ENCODE measurements at places on chromosomes 5 and 9. TPM values are rescaled to one million over a fixed set of nuclear protein-coding genes. Genes with fewer than 3 reads are reported as not detected.

Gene RNF224
- not detected for polyA plus RNA-seq

Gene EGFL7
- polyA plus RNA-seq, result 0.64 TPM

Gene PCDHA7
- not detected for polyA plus RNA-seq

Gene PCDHGA7
- not detected for polyA plus RNA-seq

Gene SAXO1
- 0.09 TPM for polyA plus RNA-seq

Gene NDUFS4
- polyA plus RNA-seq, result 113 TPM

Gene CCDC69
- 83.0 TPM for polyA plus RNA-seq

Gene RRAGA
- polyA plus RNA-seq, result 106 TPM

DNA sequence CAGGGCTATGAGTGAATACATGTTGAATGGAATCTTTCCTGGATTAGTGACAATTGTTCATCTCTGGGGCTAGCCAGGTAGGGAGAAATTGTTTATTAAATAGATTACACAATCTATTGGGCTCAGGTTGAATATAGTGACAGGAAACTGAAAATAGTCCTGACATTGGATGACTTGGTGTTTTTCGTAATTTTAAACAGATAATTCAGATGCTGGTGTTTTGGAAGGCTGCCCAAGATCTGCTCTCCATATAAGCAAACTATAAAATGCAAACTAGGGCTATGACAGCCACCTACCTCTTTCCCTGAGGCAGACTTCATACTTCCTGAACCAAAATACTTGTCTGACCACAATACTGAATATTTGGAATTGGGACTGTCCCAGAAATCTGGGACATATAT, 99.1 kb downstream of the ENC1 start:
- H3K4me3 ChIP-seq, result no peak overlapping the region
- no peak for DNase-seq
- H3K27me3 ChIP-seq, result no peaks in the 10 kb centered on the region
- H3K36me3 ChIP-seq, result no peaks in the 10 kb centered on the region
- H3K4me1 ChIP-seq, result no peaks in the 10 kb centered on the region

DNA sequence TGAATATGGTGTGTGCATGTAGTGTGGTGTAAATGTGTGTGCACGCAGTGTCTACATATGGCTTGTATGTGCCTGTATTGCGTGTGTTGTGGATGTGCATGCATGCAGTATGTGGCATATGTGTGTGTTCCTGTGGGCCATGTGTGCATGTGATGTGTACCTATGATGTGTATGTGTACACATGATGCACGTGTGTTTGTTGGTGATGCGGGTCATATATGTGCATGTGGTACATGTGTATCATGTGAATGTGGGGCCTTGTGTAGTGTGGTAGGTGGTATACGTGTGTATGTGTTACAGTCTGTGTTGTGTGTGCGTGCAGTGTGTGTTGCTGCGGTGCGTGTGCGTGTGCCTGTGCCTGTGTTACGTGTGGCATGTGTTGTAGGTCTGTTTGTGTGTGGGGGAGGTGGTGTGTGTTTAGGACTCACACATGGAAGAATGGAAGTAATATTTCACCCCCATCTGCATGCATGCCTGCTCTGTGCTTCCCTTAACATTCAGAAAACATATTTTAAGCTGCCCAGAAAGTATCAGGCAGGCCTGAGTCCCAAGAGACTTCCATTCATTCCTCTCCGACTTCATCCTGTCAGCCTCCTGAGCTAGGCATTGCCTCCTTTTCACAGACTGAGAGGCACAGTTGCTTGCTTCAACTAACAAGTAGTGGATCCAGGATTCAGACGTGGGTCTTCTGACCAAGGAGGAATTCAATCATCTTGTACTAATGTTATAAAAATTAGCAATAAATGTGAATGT, 55.4 kb upstream of the RUFY1 start:
- no peaks in the 10 kb centered on the region for H3K36me3 ChIP-seq
- H3K4me3 ChIP-seq, result no peak overlapping the region
- no peak for DNase-seq
- no peaks in the 10 kb centered on the region for H3K4me1 ChIP-seq

DNA sequence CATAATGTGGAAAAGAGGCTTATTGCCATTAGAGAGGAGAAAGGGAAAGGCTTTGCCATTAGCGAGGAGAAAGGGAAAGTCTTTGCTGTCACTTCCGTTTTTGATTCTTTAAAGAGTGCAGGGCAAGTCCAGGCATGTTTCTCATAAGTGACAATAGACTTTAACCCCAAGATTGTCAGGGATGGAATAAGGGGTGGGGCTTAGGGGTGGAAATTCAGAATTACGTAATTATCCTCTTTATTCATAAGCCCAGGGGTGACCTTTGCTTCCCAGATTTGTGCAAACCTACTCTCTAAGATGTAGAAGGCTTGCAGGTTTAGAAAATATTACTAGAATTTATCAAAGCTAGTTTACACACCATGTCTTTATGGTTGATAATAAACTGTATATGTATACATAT, 2.3 kb upstream of the PLK2 start:
- peaks cover 8% of the 10 kb centered on the region for H3K27me3 ChIP-seq
- H3K36me3 ChIP-seq, result no peaks in the 10 kb centered on the region
- peaks cover 12% of the 10 kb centered on the region for H3K4me1 ChIP-seq
- no peak for DNase-seq

- DNase-seq, result no peak
- peaks cover 5% of the 10 kb centered on the region for H3K27me3 ChIP-seq
- no peak overlapping the region for H3K27ac ChIP-seq
- H3K4me3 ChIP-seq, result no peak overlapping the region
- peaks cover 4% of the 10 kb centered on the region for H3K4me1 ChIP-seq
Observed at GRCh38 chr9:132794730-132795380, 83.2 kb downstream of the AK8 start.

GRCh38 chr5:93594591-93595419, 11.8 kb downstream of the NR2F1 start:
- no peak overlapping the region for H3K4me3 ChIP-seq
- peaks cover 9% of the 10 kb centered on the region for H3K4me1 ChIP-seq
- H3K27me3 ChIP-seq, result peaks cover 86% of the 10 kb centered on the region
- no peak overlapping the region for H3K27ac ChIP-seq

- no peak overlapping the region for H3K27ac ChIP-seq
- no peaks in the 10 kb centered on the region for H3K27me3 ChIP-seq
- no peak for DNase-seq
- no peaks in the 10 kb centered on the region for H3K36me3 ChIP-seq
- H3K4me1 ChIP-seq, result no peaks in the 10 kb centered on the region
- no peak overlapping the region for H3K4me3 ChIP-seq
Observed at GRCh38 chr9:35556776-35557175, 48.3 kb upstream of the TESK1 start.

DNA sequence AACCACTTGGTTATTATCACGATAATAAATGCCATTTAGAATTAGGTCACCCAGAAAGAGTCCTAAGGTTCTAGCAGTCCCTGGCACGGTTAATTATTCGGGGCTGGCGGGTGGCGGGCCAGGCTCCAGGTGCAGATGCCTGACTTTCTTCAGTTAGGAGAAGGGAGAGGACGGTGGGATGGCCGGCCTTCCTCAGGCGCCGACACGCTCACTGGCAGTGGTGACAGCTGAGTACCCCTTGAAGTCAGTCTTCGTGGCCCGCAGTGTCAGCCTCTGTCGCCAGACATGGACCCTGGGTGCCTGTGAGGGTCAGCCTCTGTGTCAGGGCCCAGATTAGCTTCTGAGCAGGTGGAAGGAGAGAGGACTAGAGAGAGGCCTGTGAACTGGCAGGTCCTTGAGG, 21.1 kb upstream of the EXOC3 start:
- DNase-seq, result no peak
- H3K27ac ChIP-seq, result no peak overlapping the region
- H3K4me1 ChIP-seq, result no peaks in the 10 kb centered on the region
- no peaks in the 10 kb centered on the region for H3K27me3 ChIP-seq
- no peaks in the 10 kb centered on the region for H3K36me3 ChIP-seq
- no peak overlapping the region for H3K4me3 ChIP-seq

DNA sequence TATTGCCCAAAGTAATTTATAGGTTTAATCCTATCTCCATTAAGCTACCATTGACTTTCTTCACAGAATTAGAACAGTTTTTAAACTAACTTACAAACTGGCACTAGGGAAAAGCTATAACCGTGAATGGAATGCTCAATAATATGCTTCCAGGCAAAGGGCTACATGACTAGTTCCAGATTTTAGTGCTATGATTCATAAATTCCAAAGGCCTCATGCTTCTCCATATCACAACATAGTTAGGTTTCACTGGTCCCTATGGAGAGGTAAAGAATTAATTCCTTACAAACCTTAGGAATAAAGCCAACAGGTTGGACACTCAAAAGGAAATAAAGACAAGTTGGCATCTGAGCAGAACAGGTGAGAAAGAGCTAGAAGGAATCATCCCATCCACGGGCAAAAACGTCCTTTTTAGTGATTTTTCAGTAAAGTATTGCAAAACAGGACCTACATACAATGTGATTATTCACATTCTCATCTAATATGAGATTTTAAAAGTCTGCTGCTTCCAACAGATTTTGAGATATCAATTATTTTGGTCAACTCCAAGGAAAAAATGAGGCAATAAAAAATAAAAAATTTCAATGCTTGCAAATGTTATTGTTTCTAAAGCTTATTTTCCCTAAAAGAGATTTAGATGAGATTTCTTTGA, 97.0 kb upstream of the TARS1 start:
- H3K4me1 ChIP-seq, result no peaks in the 10 kb centered on the region
- no peak for DNase-seq
- no peaks in the 10 kb centered on the region for H3K36me3 ChIP-seq
- H3K4me3 ChIP-seq, result no peak overlapping the region
- H3K27me3 ChIP-seq, result no peaks in the 10 kb centered on the region

DNA sequence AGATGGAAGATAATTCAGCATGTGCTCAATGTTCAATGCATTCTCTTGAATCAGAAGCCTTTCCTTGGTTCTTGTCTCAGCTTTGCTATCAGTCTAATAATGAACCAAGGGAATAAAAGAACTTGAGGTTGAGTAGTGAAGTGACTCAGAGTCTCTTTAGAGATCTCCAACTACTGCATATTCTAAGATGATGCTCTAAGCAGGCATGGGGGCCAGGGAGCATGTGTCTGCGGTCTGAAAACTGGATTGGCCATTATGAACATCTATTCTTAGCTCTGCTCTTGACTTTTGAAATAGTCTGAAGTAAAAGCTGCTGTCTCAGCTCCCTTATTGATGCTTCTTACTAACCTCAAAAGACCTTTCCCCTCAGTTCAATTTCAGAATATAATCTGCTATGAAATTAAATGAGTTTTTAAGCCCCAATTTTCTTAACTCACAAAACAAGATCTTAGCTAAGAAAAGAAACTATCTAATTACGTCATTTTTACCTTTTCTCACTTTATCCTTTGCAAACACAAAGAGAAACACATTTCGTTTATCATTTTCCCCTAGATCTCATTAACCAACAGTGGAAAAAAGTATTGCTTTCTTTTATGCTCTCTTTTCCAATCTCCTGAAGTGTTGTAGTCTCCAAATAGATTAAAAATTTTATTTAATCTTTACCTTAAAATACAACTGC, 44.8 kb downstream of the PLCXD3 start:
- no peak overlapping the region for H3K4me3 ChIP-seq
- no peaks in the 10 kb centered on the region for H3K36me3 ChIP-seq
- no peak overlapping the region for H3K27ac ChIP-seq
- no peaks in the 10 kb centered on the region for H3K4me1 ChIP-seq
- DNase-seq, result no peak

- no peaks in the 10 kb centered on the region for H3K36me3 ChIP-seq
- H3K4me1 ChIP-seq, result no peaks in the 10 kb centered on the region
- no peak overlapping the region for H3K27ac ChIP-seq
- no peaks in the 10 kb centered on the region for H3K27me3 ChIP-seq
- no peak for DNase-seq
- H3K4me3 ChIP-seq, result no peak overlapping the region
Observed at GRCh38 chr5:81830596-81830995, 79.7 kb upstream of the SSBP2 start.

DNA sequence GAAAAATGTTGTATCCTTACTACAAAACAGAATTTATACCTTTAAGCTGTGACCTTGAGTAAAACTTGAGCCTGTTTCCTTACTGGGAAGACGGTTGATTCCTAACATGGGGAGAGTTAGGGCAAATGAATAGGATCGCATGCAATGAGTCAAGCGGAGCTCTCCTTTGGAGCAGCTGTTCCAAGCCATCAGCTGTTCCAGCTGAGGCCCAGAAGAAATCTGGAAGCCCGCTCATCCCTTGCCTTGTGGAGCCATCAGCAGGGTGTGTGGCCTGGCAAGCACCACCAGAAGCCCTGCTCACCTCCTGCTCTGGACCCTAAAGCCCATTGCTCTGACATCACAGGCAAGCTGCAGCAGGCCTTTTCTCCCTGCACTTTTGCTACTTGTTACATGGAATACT, 8.0 kb downstream of the KIAA1191 start:
- no peaks in the 10 kb centered on the region for H3K27me3 ChIP-seq
- H3K4me3 ChIP-seq, result no peak overlapping the region
- DNase-seq, result no peak
- H3K27ac ChIP-seq, result no peak overlapping the region

GRCh38 chr9:33129886-33130881, 37.0 kb downstream of the B4GALT1 start:
- H3K4me1 ChIP-seq, result peaks cover 12% of the 10 kb centered on the region
- no peak overlapping the region for H3K4me3 ChIP-seq
- H3K27me3 ChIP-seq, result no peaks in the 10 kb centered on the region
- H3K27ac ChIP-seq, result no peak overlapping the region

DNA sequence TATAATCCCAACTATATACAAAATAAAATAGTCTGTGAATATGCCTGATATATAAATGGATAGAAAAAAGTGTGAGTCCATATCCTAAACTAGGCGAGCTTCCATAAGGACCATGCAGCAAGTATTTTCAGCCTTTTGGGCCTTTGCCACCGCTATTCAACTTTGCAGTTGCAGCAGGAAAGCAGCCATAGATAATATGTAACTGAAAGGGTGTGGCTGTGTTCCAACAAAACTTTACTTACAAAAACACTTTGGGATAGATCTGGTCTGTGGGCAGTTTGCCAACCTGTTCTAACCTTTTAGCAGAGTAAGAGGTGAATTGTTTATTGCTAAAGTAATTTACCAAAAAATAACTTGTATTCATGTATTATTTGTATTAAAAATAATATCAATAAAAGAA, 127.8 kb upstream of the GPR151 start:
- H3K27ac ChIP-seq, result no peak overlapping the region
- no peak for DNase-seq
- no peaks in the 10 kb centered on the region for H3K36me3 ChIP-seq
- H3K4me3 ChIP-seq, result no peak overlapping the region
